Neural progenitor cell (in vitro differentiated cells): ENCODE measurements at places on chromosomes 11 and 22. TPM values are rescaled to one million over a fixed set of nuclear protein-coding genes. Genes with fewer than 3 reads are reported as not detected.

MS4A3 gene
- not detected in 2 replicates for total RNA-seq

ANO1 gene
- 0.19 TPM in 1 of 2 replicates, not detected in the other for total RNA-seq

AIFM3 gene
- 4.3 and 12.0 TPM in 2 replicates for total RNA-seq

CD248 gene
- 0.62 and 0.99 TPM in 2 replicates for total RNA-seq

FGF4 gene
- 0.22 TPM in 1 of 2 replicates, not detected in the other for total RNA-seq

C11orf86 gene
- total RNA-seq: not detected in 2 replicates

RIBC2 gene
- total RNA-seq: 0.59 and 2.0 TPM in 2 replicates

ART5 gene
- 8.5 and 12.0 TPM in 2 replicates for total RNA-seq

SYCE3 gene
- total RNA-seq: 2.8 TPM in 1 of 2 replicates, not detected in the other
